ENCODE measurements at places on chromosomes 11 and 22.

DNA sequence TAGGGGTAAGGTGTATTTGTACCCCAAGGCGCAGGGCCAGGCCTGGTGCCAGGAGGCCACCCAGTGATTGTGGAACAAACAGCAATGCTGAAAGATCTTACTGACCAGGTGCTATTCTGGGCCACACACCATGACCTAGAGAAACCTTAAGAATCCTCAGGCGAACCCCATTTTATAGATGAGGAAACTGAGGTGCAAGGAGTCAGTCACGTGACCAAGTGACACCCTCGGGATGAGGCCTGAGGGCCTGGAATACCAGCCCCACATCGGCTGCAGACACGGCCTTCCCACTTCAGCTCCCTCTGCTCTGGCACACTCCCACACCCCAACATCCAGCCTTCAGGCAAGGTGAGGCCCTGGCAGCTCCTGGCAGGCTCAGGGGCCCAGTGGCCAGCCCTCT lies 13.1 kb downstream of the CABP7 start:
- DNase-seq, result no peak

GRCh38 chr11:131924001-131924400 lies 553.6 kb downstream of the NTM start:
- no peak for DNase-seq

GRCh38 chr22:36162127-36163034 lies 1.8 kb upstream of the APOL3 start:
- DNase-seq, result no peak

- DNase-seq, result no peak
Measured at GRCh38 chr11:27868226-27868625, 168.0 kb upstream of the BDNF start.

- no peak for DNase-seq
Measured at GRCh38 chr11:119615882-119616196, 113.2 kb downstream of the NECTIN1 start.

Measured in activated T-cell treated with anti-CD3 and anti-CD28 coated beads for 1 hour (primary cell).